T-helper 9 cell (primary cell): ENCODE measurements at places on chromosomes 6 and 20.
A peak's percentile ranks its signal among the peaks of the same experiment; 100 is the strongest.

DNA sequence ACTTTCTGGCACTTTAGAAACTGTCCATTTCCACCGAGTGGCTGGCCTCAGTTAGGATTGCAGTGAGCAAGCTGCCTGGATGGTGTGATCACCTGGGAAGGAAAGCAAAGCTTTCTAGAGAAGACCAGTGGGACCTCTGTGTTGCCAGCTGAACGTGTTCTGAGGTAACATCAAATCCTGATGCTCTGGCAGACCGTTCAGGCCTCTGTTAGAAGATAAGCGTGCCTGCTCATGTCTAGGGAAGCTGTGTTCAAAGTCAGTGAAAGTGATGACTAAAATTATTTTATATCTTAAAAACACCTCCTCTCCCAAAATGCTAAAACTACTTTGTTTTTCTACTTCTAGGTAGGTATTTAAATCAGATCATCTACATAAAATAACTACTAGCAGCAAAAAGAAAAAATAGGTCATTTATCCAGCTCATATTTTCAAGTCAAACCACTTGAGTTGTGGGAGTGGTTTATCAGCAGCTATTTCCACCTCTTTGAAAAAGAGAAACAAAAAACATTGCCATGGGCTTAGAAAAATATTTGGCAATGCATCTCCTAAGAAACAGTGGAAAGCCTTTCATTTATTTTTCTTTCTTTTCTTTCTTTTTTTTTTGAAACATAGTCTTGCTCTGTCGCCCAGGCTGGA is 54.8 kb downstream of the CEP43 start:
- DNase-seq, result no peak

DNA sequence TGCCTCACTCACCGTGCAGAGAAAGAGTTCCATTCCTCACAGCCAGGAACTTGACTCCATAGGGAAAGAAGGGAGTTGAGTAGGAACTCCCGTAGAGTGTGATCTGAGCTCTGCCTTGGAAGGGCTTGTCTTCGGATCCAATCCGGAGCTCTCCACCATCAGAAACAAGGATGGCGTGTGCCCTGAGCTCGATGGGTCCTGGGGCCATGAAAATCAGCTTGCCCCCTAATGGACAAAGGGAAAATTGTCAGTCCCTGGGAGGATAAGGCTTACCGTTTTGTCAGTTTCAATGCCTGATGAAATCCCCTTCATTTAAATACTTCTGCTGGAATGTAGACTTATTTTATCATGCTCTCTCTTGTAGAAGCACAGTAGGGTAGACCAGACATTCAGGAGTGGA is 153.3 kb downstream of the PKHD1 start:
- no peak for DNase-seq

- no peak for DNase-seq
Observed at GRCh38 chr6:151213352-151213751, 26.4 kb upstream of the AKAP12 start.

GRCh38 chr6:135858931-135859330 is 7.4 kb downstream of the PDE7B start:
- no peak for DNase-seq

GRCh38 chr6:73299151-73299971 is 36.4 kb upstream of the KHDC1 start:
- DNase-seq, result no peak

DNA sequence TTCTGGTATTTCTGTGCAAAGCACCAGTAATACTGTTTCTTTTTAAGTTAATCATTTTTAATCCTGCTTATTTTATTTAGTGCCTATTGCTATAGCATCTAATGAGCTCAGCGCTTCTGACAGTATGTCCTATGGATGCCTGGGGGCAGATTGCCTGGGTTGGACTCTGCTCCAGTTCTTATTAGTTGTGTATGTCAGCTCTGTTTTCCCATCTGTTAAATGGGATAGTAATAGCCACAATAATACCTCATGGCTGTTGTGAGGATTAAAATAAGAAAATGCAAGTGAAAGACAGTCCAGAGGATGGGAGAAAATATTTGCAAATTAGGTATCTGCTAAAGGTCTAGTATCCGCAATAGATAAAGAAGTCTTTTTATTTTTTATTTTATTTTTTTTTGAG is 87.0 kb downstream of the UTRN start:
- DNase-seq, result no peak

DNA sequence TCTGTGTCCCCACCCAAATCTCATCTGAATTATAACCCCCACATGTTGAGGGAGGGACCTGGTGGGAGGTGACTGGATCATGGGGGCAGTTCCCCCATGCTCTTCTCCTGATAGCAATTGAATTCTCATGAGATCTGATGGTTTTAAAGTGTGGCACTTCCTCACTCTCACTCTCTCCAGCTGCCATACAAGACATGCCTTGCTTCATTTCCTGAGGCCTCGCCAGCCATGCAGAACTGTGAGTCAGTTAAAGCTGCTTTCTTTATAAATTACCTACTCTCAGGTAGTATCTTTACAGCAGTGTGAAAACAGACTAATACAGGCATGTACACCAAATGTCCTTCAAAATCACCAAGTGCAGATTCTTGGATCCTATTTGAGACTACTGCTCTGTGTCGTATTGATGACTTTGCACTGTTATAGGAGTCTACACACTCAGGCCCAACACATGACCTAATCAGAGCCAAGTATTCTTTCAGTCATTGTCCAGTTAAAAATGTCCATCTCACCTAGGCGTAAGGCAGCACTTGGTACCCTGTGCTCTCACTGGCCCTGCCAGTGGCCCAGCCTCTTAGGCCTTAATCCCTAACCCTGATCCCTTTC is 52.8 kb upstream of the UST start:
- no peak for DNase-seq

- no peak for DNase-seq
Observed at GRCh38 chr6:11785774-11786579, 7.4 kb upstream of the ADTRP start.

GRCh38 chr6:63844287-63844686 is 208.7 kb downstream of the PHF3 start:
- DNase-seq, result no peak

- DNase-seq, result no peak
Observed at GRCh38 chr6:108029226-108029921, 45.2 kb downstream of the OSTM1 start.

- no peak for DNase-seq
Observed at GRCh38 chr20:49352751-49353150, 74.9 kb upstream of the ZNFX1 start.

GRCh38 chr6:12356983-12357972 is 67.1 kb downstream of the EDN1 start:
- DNase-seq, result no peak

DNA sequence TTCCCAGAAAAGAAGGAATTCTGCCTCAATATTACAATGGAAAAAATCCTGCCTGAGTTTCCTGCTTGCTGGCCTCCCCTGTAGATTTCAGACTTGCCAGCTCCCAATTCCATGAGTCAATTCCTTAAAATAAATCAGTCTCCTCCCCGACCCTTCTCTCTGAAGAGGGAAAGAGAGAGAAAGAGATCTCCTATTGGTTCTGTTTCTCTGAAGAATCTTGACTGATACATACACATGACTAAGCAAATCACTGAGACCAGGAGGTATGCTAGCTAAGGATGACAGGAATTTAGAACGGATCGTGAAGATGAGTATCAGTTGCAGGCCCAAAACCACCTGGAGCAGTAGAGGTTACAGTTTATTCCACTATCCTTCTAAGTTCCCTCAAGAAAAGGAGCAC is 11.3 kb upstream of the RBM24 start:
- no peak for DNase-seq

DNA sequence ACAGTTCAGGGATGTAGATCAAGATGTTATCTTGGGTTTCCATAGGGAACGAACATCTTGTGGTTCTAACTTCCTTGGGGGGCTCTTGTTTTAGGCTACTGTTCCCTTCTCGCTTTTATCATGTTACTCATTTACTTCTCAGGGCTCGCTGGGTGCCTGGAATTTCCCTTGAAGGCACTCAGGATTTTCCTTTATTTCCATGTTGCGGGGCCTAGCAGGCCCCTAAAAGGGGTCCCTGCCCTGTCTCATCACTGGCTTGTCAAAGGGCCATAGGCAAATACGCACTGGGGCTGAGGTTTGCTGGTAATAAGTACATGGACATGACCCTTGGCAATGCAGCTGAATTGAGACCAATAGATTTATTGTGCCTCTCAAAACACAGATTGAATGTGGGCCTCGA is 262.3 kb downstream of the CDH4 start:
- DNase-seq, result no peak

DNA sequence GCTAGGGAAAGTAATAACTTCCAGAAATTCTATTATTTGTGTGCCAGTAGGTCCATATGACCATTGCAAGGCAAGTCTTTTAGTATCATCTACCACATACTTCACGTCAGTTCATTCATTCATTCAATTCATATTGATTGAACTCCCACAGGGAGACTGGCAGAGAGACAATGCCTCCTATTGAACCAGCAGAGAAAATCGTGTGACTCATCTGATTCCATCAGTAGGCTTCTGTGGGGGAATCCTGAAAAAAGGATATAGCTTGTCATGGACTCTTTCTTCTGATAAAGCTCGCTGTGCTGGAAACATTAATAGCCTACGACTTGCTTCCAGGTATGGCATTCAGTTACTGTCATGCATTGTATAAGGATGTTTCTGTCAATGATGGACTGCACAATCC is 45.3 kb upstream of the CNR1 start:
- DNase-seq, result no peak

GRCh38 chr6:34435916-34436315 is 10.0 kb upstream of the RPS10 start:
- no peak for DNase-seq

DNA sequence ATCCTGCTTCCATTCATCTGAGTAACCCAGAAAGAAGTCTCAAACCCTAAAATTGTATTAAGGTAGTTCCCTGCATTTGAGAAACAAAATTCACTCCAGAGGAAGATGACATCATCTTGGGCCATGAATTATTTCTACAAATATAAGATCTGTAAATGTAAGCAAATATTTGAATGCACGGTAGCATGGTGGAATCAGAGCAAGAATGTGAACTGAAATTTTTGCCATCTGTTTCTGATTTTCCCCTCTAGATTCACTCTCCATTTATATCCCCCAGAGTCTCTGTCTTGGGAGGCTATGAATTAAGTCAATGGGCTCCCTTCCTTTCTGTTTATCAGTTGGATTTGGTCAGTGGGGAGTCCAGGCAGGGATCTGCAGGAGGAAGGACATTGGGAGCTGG is 5.8 kb upstream of the MAP3K5 start:
- DNase-seq, result no peak

DNA sequence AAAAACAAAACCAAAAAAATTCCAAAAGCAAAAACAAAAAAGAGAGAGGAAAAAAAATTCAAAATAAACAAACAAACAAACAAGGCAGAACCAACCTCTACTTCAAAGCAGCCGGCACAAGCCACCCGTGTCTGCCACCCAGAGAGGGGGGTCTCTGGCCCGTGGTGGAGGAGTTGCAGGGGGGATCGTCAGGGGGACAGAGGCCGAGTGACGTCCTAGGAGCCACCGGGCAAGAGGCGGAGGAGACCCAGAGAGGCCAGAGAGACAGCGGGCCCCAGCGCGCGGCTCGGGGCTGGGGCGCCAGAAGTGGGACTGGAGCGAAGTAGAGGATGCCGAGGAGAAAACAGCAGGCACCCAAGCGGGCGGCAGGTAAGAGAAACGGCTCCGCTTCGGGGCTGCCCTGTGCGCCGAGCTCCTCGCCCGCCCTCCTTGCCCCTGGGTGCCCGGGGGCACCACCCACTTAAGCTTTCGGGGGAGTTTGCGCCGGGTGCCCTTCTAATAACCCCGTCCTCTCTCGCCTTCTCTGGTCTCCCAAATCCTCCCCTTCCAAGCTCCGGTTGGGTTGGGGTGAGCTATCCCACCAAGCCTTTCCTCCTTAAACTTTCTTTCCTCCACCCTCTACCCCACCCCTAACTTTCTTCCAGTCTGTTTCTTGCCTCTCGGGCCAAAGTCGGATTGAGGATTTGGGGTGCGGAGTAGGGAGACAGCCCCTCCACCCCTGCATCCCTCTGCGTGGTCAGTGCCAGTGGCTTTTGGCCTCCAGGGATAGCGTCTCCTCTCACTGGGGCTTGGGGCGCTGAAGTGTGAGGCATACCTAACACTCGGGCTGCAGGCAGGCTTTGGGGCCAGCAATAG is 1.0 kb downstream of the TSHZ2 start:
- no peak for DNase-seq

GRCh38 chr20:37723668-37724067 is 29.8 kb downstream of the CTNNBL1 start:
- no peak for DNase-seq

DNA sequence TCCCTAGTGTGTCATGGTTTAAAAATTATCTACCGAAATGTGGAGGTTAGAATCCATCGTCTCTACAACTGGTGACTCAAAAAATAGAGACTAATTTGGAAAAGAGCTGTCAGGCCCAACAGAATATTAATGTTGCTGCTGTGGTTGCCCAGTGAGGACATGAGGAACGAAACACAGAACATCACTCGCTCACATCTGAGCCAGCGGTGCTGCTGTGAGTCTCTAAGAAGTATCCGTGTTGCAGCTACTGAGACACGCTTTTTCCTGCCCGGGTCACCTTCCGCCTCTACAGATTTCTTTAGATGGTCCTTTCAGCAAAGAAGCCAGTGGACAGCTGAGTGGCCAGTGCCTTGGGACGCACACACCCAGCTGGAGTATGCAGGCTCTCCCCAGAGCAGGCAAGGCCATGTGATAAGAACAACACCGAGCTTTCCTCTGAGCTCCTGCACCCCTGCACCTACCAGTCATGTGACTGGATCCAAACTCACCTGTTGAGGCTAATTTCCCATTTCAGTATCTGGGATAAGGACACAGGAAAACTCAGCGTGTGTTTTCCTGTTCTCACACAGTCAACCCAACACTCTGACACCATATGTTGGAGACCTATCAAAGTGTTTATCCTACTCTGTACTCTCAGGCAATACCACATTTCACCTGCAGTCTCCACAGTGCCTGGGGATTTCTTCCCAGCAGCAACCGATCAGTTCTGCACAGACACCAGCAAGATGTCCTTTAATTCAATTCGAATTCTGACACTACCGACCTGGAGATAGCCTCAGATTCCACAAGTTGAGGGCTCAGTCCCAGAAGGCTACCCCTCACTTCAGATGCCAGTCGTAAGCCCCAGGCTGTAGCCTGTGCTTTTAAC is 119.0 kb upstream of the RPS6KA2 start:
- no peak for DNase-seq

DNA sequence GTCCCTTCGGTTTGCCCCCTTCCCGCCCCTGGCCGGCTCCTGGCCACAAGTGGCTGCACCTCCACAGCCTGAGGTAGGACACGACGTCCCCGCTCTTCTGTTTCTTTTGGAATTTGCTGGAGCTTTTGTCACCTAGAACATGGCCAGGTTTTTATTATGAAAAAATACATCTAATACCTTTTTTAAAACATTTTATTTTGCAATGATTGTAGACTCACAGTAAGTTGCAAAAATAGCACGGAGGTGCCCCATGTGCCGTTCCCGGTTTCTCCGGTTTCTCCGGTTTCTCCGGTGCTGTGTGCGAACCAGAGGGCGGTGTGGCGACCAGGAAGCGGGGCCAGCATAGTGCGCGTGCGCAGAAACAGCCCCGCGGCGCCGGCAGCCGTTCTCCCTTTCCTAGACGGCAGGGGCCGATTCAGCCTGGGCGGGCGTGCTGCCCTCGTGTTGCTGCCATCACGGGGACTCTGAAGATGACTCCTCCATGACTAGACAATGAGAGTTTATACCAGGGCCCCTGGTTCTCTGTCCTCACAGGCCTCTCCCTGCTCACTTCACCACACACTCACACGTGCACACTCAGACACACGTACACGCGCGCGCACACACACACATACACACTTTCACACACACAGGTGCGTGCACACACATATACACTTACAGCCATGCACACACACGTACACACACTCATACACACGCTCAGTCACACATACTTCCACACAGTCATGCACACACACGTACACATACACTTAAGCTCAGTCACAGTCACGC is 102.1 kb downstream of the TMEM242 start:
- DNase-seq, result peak; percentile 76

- DNase-seq, result no peak
Observed at GRCh38 chr6:47345761-47346160, 36.1 kb upstream of the TNFRSF21 start.
